Kasumi-1 (cell line): ENCODE measurements at places on chromosomes 13 and 19.

GRCh38 chr13:41916173-41916954 is 44.5 kb downstream of the VWA8 start:
- peak; percentile 90 for DNase-seq

DNA sequence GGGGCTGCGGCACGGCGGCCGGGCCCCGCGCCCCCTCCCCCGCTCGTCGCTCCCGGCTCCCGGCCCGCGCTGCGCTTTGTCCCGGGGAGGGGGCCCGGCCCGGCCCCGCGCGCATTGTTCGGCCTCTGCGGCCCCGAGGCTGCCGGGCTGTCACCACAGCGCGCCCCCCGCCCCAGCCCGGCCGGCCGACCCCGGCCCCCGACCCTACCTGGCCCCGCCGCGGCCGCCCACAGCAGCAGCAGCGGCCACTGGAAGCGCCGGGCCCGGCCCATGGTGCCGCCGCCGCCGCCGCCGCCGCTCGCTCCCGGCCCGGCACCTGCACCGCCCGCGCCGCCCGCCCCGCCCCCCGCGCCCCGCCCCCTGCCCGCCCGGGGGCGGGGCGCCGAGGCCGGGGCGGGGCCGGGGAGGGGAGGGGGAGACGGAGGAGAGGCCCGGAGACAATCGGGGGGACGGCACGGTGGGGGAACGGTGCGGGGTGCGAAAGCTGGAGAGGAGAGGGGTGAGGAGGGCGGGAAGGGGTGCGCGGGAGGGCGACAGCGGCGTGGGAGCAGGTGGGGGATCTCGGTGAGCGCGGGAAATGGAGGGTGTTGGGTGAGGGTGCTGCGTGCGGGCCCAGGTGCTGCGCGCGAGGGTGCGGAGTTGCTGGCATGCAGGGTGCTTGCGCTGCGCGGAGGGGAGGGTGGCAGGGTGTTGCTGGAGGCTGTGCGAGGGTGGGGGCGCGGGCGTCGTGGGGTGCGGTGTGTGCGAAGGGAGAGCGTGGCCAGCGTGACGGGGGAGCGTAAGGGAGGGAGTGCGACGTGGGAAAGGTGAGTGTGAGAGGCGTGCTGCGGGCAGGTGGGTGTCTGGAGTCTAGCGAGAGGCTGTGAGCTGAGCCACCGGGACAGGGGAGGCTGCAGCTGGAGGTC is at the start of gene CADM4:
CADM4 (minus strand) TSS at position 332 of the 905 bp plus-strand sequence; CDS start at position 272, 60 bp downstream.
- DNase-seq, result no peak

DNA sequence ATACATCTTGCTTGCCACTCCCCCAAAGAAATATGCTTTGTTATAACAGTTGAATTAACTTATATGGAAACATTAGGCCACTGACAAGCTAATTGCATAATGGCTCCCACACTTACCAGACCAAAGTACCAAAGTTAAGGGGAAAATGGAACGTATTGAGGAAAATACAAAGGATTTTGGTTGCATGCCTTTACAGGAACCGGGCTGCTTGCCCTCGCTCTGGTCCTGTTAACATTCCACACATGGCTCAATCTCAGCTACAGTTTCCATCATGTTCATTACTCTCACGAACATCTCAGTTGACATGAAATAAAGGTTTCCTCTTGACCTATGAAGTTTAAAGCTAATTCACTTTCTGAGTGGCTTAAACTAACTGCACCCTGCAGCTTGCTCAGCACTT is 220.7 kb upstream of the RXFP2 start:
- no peak for DNase-seq

DNA sequence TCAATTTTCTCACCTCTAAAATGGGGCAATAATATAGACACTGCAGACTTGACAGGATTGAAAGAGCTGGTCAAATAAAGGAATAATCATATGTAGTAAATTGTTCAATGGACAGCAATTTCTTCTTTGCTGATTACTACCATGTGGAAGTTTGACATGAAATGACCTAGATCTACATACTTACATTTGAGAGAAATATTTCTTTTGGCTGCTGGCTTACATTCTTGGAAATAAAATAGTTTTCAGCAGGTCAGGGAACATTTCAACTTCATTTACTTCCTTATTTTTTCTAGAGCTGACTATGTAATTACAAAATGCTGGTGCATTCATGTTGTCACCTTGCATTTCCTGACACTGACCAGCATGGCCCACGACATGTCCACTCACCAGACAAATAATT is 294.6 kb upstream of the MIR17HG start:
- DNase-seq, result no peak

GRCh38 chr13:76813000-76813691 is 73.1 kb downstream of the KCTD12 start:
- no peak for DNase-seq

GRCh38 chr19:19482809-19483596 is 32.3 kb downstream of the TSSK6 start:
- no peak for DNase-seq

DNA sequence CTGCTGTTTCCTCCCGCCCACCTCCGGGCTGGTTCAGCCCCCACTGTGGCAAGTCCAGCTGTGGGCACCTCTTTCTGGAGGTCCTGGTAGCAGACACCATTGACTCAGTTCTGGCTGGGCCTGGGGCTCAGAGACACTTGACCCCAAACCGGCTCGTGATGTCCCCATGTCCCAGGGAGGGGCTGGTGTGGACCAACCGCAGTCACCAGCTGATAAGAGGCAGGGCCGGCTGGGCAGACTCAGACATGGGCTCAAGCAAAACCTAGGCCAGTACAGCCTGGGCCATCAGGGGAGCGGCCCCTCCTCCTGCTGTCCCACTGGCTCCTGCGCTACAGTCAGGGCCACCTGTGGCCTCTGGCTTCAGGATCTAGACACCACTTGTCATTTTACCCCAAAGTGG is 19.8 kb upstream of the TMEM160 start:
- no peak for DNase-seq

- no peak for DNase-seq
Observed at GRCh38 chr19:39768786-39769185, 9.9 kb upstream of the LEUTX start.

GRCh38 chr13:44489751-44490150 is 86.4 kb downstream of the TSC22D1 start:
- no peak for DNase-seq

DNA sequence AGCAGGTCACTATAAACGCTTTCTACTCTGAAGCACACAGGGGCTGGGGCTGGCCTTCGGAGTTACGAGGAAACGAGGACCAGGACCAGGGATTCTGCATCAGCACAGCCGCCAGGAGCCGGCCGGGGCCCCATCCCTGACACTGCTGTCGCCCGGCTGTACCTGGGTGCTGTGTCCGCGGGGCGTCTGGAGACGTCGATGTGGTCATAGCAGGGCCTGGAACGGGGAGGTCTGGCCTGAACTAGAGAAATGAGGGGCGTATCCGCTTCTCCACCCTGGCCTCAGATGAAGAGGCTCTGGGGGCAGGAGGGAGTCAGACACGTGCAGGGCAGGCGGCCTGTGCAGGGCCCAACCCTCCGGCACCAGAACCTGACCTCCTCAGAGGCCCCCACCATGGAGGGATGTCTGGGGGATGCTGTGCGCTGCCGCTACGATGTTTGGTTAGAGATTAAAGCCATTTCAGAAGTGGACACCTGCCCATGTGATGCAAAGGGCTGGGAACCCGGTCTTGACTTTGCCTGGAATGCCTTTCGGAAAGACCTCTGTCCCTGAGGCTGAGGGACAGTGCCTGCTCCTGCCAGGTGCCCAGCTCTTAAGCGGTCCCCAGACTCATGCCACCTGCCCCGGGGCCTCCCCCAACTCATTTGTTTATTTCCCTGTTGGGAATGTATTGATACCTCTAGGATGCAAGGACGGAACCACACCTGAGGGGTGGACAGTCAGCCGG is 21.4 kb downstream of the GAS6 start:
- DNase-seq, result no peak

GRCh38 chr13:94479616-94480015 is at the start of gene DCT:
DCT (minus strand) TSS chr13:94479682; CDS start chr13:94479255, 427 bp downstream.
- DNase-seq, result no peak

DNA sequence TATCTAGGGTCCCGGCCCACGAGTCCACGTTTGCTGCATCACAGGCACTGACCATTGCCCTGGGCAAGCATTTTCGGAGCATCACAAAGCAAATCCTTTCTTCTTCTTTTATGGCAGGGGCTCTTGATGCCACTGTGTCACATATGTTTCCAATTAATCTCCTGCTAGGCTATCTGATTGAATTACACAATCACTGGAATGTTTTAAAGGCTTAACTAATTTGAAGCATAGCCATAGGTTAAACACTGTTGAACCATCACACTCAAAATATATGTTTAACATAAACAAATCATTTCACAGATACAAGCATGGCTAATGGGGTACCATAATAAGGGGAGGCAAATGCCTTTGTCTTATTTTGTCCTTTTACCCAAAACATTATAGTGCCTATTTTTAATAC is 338.3 kb downstream of the POU4F1 start:
- DNase-seq, result no peak

DNA sequence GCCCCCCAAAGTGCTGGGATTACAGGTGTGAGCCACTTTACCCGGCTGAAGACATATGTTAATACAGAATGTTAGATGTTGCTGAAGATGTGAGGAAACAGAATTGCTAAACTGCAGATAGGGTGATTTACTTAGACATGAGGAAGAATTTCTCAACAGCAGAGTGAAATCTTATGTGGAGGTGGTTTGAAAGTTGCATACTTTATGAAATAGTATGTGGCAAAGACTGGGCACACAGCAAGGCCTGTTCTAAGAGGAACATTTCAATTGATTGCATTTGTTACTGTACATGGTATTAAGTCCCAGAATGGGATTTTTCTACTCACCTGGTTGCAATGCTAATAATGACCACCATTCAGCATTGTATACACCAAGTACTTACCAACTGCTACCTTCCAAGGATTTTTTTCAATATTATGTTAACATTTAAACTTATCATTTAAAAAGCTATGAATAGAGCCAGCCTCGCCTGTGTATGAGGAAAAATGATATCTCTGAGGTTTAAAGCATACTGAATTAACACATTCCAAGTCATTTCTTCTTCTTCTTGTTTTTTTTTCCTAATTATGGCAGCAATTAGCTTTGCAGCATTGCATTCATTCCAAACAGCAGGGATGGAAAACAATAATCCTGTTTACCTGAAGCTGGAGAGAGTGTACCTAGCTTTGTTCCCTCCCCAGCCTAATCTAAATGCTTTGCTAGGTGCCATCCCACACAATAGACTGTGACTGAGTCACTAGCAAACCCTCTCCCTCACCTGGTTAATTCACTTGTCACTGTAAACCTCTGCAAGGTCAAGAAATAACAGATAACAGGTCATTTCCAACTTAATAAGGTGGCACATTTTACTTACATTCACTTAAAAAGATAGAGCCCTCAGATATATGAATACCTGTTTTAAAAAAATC is 19.4 kb upstream of the KLF5 start:
- DNase-seq, result no peak

- peak; percentile 28 for DNase-seq
Observed at GRCh38 chr19:17235300-17235970, 9.4 kb downstream of the OCEL1 start.

- DNase-seq, result no peak
Observed at GRCh38 chr13:28531077-28531844, 36.3 kb upstream of the FLT1 start.

DNA sequence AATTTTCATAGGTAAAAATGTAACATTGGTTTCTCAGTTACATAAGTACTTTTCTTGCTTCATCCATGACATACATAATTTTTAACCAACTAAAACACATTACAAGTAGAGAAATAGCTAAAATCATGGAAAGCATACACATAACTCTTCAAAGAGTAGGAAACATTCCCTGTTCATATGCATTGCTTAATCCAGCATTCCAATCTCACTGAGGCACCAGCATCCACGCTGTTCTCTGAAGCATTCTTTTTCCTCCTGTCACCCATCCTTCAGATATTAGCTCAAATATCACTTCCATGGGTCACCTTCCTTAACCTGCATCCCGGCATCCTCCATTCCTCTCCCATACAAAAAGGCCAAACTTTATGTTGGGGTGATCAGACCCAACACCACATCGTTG is 79.1 kb downstream of the ZNF254 start:
- no peak for DNase-seq

DNA sequence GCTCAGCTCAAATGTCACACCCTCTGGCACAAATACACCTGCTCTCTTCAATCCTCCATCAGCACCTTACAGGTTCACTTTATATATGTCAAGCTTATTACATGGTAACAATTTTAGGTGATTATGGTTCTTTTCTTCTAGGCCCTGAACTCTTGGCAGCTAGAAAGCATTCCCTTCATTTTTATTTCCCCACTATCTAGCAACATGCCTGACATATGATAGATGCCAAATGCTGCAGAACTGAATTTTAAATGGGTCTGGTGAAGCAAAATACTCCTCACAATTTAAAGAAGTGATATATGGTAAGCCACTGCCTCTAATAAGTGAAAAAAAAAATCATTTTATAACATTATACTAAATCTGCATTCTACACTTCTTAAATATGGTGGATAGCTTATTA is 95.2 kb downstream of the USP12 start:
- DNase-seq, result no peak

GRCh38 chr19:34459614-34460013 is 21.9 kb upstream of the WTIP start:
- no peak for DNase-seq

DNA sequence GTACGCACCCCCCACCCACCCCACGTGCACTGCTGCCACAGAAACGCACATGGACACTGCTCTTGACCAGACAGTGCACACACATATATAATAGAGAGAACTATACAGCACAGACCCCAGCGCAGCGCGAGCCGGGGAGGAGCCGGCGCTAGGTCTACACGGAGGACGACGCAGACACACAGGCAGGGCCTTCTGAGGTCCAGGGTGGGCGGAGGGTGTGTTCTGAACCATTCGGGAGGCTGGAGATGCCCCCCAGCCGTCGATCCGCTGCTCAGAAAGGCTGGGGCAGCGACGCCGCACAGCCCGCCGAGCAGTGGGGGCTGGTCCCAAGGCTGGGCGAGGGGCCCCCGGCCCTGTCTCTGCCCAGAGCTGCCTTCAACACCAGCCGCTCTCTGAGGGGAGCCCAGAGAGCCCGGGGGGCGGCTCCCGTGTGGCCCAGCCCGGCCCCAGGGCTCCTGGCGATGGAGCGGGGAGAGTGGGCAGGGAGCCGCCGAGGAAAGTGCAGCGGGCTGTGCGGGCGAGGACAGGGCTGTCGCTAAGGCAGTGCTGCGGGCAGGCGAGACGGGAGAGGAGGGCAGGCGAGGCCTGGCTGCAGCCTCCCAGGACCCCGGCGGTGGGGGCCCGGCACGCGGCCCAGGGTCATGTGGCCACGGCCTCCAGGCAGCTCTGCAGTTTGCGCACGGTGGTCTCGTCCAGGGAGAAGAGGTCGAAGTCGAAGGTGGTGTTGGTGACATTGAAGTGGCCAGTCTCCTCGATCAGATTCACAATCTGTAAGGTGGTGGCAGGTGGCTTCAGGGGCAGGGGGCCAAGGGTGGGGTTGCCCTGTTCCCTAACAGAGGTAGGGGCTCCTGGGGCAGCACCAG is 67.1 kb downstream of the MLLT1 start:
- DNase-seq, result no peak

DNA sequence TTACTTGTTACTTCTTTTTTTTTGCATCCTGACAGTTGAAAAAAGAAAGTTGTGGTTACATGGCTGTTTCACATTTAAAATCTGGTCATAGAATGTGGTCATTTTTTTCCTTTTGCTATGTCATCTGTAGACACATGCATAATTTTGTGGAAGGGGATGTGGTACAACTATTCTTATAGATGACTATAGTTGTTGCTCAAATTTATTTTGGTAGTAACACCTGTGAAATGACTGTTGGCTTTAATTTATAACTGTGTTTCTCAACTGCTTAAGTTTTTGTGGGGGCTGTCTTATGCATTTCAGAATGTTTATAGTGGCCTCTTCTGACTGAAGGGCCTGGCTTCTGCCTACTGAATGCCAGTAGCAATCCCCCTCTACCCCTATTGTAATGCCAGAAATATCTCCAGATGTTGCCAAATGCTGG is 130.5 kb downstream of the PAN3 start:
- peak; percentile 53 for DNase-seq
